ENCODE measurements at places on chromosomes 2 and 18.
A peak's percentile ranks its signal among the peaks of the same experiment; 100 is the strongest.

- no peak for DNase-seq
Observed at GRCh38 chr2:100039291-100039980, 103.0 kb downstream of the AFF3 start.

DNA sequence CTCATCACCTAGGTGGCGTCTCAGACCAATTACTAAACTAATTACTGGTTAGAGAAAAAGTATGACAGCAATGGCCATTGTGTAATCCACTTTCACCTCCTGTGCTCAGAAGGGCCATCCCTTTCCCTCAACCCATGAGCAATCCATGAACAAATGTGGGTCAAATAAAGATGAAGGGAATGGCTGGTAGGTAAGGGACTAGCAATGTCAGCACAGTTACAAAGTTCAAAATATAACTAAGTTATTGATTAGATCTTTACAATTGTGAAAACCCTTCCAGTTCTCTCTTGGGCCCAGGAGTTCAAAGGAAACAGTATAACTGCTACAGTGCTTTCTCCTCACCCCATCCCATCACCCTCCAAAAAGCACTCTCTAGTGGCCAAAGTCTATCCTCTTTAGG is 98.3 kb downstream of the DTNA start:
- no peak for DNase-seq

- DNase-seq: no peak
Observed at GRCh38 chr2:68834737-68835376, 36.3 kb downstream of the BMP10 start.

- DNase-seq: no peak
Observed at GRCh38 chr18:3924455-3924854, 474.5 kb downstream of the TGIF1 start.

DNA sequence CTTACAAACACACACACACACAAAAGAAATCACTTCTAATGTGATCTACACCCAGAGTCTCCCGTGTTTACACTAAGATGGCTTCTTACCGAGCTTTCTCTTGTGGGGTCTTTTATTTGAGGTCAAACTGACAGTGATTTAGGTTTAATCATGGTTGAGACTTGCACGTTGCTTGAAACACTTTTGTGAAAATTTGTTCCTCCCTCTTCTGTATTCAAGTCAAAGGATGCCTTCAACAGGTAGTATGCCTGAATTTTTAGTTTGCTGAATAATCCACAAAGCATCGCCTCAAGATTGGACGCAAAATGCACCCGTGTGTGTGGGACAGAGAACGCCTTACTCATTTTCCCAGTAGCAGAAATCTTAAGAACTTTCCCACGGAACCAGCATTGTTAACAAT is 4.0 kb upstream of the ZNF516 start:
- no peak for DNase-seq

DNA sequence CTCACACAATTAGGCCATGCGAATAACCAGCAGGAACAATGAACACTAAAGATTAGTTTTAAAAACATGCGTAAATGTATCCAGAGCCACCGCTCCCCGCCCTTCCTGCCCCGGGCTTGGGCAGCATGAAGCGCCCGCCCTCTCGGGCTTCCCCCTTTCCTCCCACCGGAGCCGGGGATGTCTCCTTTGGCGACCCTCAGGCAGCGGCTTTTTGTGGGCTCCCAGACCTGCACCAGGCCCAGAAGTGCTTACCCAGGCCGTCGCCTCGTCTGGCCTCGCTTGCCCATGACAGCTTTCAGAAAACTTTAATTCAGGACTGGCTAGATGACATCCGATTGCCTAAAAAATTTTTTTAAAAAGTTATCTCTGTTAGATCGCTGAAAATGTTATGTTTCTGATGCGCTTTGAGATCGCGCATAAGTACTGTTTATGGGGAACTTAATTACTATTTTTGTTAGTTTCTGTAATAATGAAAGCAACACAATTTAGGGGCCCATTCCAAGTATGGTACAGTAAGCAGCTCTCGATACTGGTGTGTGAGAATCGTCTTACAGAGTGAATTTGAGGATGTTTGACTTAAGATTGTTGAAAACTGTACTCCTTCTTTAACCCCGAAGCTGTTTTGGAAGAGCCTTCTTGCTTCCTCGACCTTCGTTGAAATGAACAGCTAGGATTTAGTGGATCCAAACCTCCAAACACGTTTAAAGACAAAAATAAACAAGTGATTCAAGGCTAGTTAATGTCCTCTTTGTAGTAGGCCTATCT is 1.1 kb downstream of the MAP3K20 start:
- DNase-seq: no peak

DNA sequence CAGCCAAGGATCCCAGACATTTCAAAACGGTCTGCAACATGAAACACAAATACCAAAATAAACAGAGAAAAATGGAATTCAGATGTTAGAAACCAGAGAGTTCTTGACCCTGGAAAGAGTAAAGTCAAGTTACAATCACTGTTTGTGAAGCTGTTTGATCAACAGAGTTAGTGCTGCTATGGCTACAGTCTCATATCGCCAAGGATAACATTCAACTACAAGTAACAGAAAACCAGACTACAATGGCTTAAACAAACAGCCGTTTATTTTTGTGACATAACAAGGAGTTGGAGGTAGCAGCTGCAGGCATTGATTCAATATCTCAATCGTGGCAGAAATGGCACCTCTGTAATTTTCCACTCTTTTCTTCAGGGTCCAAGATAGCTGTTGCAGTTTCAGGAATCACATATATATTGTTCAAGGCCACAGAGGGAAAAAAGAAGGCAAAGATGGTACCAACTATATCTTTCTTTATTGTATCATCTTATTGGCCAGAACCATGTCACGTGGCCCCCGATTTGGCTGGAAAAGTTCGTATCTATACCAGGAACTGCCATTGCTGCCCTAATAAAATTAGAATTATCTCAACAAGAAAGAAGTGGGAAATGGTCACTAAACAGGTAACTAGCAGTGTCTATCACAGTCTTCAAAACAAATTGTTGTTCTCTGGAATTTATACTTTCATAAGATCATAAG is 17.7 kb upstream of the HNRNPLL start:
- no peak for DNase-seq

GRCh38 chr2:224576088-224576715 is 9.0 kb downstream of the CUL3 start:
- no peak for DNase-seq

GRCh38 chr2:216181351-216181750 is 72.2 kb downstream of the XRCC5 start:
- no peak for DNase-seq

DNA sequence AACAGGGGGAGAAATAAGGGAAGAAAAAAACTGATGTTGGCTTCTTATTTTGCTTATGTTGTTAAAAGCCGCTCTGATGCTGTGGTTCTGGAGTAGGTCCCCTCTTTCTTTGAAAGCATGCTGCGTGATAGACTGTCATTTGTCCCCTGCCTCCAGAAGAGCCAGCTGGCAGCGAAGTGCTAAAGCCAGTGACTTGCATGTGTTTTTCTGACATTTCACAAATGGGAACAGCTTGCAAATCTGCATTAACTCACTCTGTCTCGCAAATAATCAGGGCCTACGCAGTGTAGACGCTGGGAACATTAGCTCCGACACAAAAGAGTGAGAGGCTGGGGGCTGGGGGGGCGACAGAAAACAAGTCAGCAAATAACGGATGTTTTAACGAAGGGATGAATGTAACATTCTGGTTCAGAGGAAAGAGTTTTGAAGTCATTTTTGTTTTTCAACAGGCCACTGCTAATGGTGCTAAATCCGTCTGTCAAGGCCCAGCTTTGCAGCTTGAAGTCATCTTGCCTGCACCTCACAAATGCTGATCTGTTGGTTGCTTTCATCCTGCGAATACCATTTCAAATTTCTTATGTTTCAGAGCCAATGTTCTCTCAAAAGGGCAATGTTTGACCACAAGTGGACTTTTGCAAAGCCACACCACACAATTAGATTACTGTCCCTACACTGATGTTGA is 68.8 kb upstream of the PIK3C3 start:
- no peak for DNase-seq

GRCh38 chr2:48316753-48317750 is 212.9 kb upstream of the STON1 start:
- DNase-seq: no peak

DNA sequence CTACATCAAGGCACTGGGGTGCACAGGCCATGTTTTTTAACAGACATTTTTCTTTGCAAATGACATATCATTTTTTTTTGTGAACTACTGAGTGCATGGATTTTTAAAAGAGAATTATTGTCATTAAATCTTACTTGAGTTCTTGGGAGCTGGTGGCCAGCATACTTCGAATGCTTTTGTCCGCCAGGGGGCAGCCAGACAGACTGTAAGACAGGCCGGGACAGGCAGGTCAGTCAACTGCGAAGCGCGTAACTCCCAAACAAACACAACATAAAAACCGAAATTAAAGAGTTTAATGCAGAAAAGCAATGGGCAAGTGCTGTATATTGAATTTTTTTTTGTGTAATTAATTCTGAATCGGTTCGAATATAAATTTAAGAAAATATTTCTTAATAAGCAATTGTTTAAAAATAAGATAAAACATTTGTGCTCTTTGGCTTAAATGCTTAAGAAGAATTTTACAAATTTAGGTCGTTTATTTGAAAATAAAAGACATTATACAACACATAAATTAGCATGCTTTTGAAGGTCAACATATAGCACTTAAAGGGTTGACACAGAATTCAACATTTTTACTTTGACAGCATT is 142.2 kb upstream of the PXDN start:
- peak; percentile 12 for DNase-seq

GRCh38 chr2:101305035-101305434 is 3.5 kb downstream of the RNF149 start:
- no peak for DNase-seq

DNA sequence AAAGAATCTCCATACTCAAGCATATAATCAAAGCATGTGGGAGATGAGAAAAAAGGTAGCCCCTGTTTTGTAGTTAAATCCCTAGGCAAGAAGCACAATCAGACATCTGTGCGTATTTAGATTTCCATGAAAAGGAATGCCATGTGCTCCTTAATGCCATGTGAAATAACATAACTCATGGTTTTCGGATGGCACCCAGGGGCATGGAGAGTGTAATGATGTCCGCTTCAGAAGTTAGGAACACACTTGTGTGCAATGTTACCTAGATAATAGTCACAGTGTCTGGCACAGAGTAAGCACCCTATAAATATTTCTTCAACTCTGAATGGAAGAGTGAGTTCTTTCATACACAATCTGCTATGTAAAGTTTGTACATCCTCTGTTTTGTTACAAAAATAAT is 197.0 kb downstream of the NCKAP5 start:
- no peak for DNase-seq

GRCh38 chr2:163768881-163769695 is 33.3 kb upstream of the FIGN start:
- DNase-seq: no peak

- DNase-seq: no peak
Observed at GRCh38 chr18:62453864-62454263, 69.0 kb upstream of the ZCCHC2 start.
